ENCODE measurements at places on chromosomes 2 and 18.

DNA sequence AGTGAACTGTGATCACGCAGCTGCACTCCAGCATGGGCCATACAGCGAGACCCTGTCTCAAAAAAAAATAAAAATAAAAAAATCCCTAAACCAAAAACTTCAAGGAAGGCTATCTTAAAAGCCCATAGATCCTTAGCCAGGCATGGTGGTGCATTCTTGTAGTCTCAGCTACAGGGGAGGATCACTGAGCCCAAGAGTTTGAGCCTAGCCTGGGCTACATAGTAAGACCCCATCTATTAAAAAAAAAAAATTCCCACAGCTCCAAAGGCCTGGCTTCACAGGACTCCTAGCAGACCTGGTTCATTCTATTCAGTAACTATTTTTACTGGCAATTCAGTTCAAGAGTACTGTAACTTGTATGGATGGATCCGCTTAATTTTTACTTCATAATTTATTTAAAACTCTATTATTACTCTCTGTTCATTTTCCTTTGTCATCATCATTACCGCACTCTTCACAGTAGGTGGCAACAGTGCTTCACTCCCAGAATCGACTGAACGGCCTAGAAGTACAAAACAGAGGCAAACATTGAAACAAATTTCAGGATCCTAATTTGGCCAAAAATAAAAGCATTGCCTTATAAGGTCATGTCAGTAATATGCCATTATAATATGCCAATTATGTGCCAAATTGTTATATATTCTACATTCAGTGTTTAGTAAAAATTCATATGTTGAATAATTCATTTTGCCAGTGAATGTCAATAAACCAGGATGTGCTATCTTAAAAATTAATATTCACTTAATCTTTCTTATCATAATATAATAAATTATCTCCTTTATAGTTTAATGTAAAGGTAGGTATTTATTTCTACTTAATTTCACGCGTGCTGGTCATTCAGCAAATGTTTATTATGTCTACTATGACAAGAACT lies 14.3 kb upstream of the STAM2 start:
- no peak for DNase-seq

DNA sequence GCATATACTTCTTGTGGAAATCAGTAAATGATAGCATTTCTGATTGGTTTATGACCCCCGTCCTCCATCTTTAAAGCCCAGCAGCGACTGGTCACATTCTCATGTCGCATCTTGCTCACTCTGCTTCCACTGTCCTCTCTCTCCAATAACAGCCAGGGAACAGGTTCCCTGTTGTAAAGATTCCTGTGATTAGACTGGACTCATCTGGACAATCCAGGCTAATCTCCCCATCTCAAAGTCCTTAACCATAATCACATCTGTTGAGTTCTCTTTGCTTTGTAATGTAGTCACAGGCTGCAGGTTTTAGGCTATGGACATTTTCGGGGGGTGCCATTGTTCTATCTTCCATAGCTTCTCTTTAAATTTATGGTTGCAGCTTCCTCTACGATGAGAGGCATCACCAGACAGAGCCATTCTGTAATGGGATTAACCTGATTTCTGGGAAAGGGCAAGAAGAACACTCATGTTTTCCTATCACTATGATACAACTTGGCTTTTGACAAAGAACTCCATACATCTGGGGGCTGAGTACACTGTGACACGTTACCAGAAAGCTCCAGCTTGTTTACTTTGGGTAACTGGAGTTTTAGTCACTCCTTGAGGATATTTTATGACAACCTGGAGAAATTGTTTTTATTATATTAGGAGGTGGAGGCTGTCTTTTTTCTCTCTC lies 159.0 kb downstream of the NYAP2 start:
- no peak for DNase-seq

DNA sequence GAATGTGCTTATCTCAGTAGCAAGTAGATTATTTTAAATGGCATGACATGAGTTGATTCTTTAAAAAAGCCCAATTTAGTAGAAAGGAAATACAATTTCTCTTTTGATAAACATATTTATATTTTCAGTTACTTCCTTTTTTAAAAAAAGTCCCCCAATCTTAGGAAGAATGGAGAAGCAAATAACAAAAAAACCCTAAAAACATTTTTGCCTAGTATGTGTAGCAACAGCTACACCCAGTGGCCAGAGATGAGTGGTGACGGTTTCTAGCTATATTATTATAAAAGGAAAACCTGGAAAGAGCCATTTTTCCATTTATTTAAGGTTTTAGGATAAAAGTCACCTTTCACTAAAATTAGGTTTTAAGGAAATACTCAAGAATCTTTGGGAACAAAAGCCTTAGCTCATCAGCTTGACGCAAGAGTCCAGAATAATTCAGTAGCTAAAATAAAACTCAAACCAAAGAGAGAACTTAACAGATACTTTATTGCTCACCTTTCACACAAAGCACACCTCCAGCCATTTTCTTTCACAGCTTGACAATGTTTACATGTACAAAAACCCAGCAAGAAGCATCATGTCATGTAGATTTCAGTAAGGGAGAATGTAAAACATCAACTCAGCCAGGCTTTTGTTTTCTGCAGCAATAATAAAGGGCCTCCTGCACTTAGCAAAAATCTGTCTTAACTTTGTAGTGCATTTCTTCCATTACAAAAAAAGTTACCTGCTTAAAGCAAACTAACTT lies 15.7 kb downstream of the FAM98A start:
- no peak for DNase-seq

GRCh38 chr18:62018034-62018758 lies 125.4 kb upstream of the RNF152 start:
- no peak for DNase-seq

GRCh38 chr2:17306219-17306618 lies 212.0 kb downstream of the RAD51AP2 start:
- DNase-seq, result no peak

DNA sequence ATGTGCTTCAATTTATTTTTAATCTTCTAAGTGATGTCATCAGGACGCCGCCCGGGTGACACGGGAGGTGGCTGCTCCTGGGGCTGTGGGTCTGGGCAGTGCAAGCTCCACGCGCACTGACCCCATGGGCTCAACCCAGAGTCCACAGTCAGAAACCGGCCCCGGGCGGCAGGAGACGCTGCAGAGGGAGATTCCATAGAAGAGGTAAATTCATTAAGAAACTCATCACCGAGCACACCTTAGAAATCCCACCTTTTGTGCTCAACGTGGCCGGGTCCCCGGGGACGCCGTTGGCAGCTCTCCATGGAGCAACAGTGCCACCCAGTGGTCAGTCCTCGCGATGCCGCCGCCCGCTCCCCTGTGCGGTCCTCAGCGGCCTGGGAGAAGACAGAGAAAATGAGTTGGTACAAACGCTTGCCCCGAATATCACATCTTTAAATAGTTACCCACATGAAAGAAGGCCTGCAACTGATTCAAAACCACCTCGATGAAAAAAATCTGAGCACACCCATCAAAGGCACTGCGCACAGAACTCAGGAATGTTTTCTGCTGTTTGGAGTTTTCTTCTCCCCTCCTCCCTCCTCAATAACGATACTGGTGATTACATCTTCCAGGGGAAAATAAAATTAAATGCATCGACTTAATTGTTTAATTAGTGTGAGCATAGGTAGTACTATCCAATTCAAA lies 92.6 kb downstream of the CMPK2 start:
- peak; percentile 69 for DNase-seq

Measured in activated CD4-positive, alpha-beta T cell treated with anti-CD3 and anti-CD28 coated beads for 24 hours (primary cell).